SJCRH30 (cell line): ENCODE measurements at places on chromosomes 11 and 22. TPM values are rescaled to one million over a fixed set of nuclear protein-coding genes. Genes with fewer than 3 reads are reported as not detected.

The FOSL1 gene
- 1.5 and 1.9 TPM in 2 replicates for total RNA-seq

The LBHD1 gene
- 3.2 and 6.3 TPM in 2 replicates for total RNA-seq

The RTCB gene
- total RNA-seq, result 91.8 and 93.9 TPM in 2 replicates

The CD248 gene
- 0.30 and 0.45 TPM in 2 replicates for total RNA-seq

The TUBA8 gene
- 0.89 TPM in 1 of 2 replicates, not detected in the other for total RNA-seq

The C11orf91 gene
- 0.15 TPM in 1 of 2 replicates, not detected in the other for total RNA-seq

The MS4A12 gene
- not detected in 2 replicates for total RNA-seq

The OR6T1 gene
- not detected in 2 replicates for total RNA-seq

The GAB2 gene
- total RNA-seq, result 5.6 TPM in 2 replicates
